ENCODE measurements at places on chromosomes 4 and X. TPM values are rescaled to one million over a fixed set of nuclear protein-coding genes. Genes with fewer than 3 reads are reported as not detected.
A peak's percentile ranks its signal among the peaks of the same experiment; 100 is the strongest.

The NEUROG2 gene
- total RNA-seq, result not detected

- DNase-seq, result peak; percentile 59
These were observed 5.7 kb downstream of the P2RY8 start for GRCh38 chrX:1531096-1531890.

The CT55 gene
- total RNA-seq, result not detected

- no peak for DNase-seq
These were observed 67.9 kb upstream of the SLC4A4 start for GRCh38 chr4:71270901-71271300.

- no peak for DNase-seq
These were observed 166.5 kb downstream of the PJA1 start for GRCh38 chrX:68998716-68999115.

- no peak for DNase-seq
These were observed 54.4 kb downstream of the IRF2 start for GRCh38 chr4:184419976-184420375.

The SLC10A7 gene
- total RNA-seq, result 10.9 TPM

DNA sequence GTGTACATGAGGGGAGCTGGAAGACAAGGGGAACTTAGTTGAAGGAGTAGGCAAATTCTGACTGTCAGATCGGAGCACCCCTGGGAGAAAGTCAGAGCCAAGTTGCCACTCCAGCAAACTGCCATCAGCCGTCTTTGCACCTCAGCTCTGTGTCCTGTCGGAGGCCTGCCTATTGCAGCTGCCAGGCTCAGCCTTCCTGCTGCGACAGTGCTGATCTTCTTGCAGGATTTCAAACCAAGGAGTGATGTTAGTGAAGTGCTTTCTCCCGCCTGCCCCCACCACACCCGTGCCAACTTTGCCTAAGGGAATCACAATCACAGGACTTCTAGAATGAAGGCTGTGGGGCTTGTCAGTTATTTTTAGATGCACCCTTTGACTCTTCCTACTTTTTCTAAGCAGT, 185.3 kb downstream of the KIT start:
- DNase-seq, result no peak

DNA sequence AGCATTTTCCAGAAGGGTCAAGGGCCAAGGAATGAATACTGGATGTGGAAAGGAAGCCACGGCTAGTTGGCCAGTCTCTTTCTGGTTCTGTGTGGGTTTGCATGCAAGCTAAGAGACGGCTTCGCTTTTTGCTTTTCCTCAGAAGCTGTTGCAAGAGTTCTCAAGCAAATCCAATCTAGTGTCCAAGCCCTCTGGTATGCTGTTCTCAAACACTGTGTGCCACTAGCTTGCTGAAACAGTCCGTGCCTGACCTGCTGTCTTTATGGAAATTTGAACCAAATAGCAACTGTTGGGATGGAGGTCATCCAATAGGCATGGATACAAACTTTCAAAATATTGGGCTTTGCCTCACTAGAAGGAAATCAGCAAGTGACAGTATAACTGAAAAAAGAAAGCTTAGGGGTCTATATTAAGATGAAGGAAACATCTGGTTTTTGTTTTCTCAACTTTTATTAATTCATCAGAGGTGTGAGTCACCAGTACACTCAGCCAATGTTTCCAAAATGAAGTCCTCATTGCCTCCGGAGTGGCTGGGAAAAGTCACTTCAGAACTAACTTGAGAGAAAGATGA, 70.5 kb downstream of the SLC9A6 start:
- DNase-seq, result peak; percentile 83

GRCh38 chr4:86032476-86033022, 327.3 kb downstream of the MAPK10 start:
- DNase-seq, result peak; percentile 39

DNA sequence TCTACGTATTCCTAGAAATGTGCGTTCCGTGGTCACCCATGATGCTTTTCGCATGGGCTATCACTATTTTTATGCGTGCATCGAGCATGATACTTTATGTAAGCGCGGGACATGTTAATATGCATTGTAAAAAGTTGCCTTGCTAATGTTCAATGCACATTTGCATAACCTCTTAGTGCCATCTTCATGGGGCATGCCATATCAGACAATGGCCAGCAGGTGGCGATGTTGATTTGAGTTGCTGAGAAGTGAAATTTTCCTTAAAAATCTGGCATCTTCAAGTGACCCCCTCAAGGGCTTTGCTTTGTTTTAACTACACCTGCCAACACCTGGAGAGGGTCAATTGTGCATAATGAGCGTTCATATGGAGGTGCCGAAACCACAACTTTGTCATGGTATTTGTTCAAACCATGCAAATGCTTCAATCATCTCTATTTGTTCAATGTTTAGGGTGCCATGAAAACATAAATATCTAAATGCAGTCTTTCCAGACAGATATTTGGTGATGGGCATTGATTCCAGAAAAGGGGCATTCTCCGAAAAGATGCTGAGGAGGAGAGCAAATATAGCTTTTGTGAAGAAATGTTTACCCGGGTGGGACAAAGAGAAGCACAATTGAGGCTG, 833.9 kb upstream of the PRKX start:
- no peak for DNase-seq

The KLKB1 gene
- total RNA-seq, result not detected

The PRDM8 gene
- 4.2 TPM for total RNA-seq

DNA sequence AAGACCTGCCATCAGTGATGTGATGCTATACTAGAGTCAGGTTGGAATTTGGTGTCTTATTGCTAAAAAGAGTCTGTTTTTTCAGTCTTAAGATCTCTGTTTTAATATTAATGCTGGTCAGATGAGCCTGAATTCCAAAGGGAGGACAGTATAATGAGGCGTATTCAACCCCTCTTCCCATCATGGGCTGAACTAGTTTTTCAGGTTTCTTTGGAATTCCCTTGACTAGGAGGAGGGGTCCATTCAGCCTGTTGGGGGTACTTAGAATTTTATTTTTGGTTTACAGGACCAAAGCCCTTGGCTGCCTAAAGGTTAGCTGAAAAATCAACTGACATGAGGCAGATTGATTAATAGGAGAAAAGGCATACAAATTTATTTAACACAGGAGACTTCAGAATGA, 24.1 kb upstream of the PI4K2B start:
- DNase-seq, result no peak

GRCh38 chrX:22538580-22538979, 265.9 kb downstream of the CBLL2 start:
- no peak for DNase-seq

DNA sequence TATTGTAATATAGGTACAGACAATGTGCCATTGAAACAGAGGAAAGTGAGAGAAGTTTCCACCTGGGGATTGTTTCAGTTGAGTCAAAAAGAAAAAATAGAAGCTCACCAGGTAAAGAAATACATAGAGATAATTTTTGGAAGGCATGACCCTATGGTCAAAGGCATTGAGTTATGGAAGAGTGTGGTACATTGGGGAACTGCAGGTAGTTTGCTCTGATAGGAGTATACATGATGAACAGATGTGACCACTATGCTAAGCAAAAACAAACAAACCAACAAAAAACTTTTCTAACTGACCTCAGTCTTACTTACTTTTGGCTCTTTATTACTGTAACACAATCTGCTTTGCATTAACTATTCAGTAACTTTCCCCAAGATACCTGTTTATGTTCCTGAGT, 85.9 kb downstream of the UGT8 start:
- DNase-seq, result no peak

GRCh38 chr4:23811161-23811560, 78.7 kb downstream of the PPARGC1A start:
- DNase-seq, result no peak

The SLC25A53 gene
- total RNA-seq, result 4.9 TPM

GRCh38 chrX:39874202-39874816, 223.4 kb downstream of the BCOR start:
- DNase-seq, result no peak
